CMK (cell line): ENCODE measurements at places on chromosomes 4 and X.

DNA sequence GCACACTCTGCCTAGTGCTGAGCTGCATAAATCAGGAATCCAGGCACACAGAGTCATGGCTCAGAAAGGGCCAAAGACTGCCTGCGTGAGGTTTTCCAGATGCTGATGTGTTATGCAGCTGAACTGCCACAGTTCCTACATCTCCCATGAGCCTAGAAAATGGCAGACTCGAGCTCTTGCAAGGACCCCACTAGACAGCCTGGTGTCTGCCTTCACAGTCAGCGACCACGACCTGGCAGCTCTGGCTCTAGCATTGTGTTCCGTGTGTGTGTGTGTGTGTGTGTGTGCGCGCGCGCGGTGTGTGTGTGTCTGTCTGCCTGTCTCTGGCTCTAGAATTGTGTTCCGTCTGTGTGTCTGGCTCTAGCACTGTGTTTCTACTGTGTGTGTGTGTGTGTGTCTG, 203.6 kb upstream of the AGTR2 start:
- DNase-seq = no peak

GRCh38 chr4:142095886-142096605, 459.7 kb downstream of the IL15 start:
- DNase-seq = no peak

DNA sequence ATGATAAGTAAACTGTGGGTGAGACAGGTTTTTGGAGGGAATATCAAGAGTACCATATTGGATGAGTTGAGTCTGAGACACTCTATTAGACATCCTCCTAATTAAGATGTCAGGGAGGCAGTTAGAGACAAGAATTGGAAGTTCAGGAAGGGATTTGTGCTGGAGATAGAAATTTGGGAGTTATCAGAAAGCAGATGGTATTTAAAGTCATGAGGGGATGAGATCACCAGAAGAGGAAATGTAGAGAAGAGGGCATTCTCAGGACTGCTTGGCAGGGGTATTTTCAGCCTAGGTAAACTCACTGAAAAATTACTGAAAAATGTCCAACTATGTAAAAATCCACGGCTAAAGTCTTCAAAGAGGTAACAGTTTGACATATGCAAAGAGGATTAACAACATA, 161.6 kb upstream of the PGRMC2 start:
- DNase-seq = no peak

- DNase-seq = no peak
These were observed 595.9 kb downstream of the CENPC start for GRCh38 chr4:66949419-66949818.

- DNase-seq = no peak
These were observed 85.5 kb downstream of the BCOR start for GRCh38 chrX:40012039-40012867.

GRCh38 chr4:186702297-186702696, 21.4 kb downstream of the FAT1 start:
- no peak for DNase-seq
